Smooth muscle cell of bladder (primary cell): ENCODE measurements at places on chromosomes 11 and 22. TPM values are rescaled to one million over a fixed set of nuclear protein-coding genes. Genes with fewer than 3 reads are reported as not detected.

The CREB3L1 gene
- 30.7 and 45.7 TPM in 2 replicates for total RNA-seq

The ANO9 gene
- not detected in 2 replicates for total RNA-seq

The TMPRSS5 gene
- 0.14 and 0.18 TPM in 2 replicates for total RNA-seq

The KCNK4 gene
- total RNA-seq, result not detected in 2 replicates
